ENCODE measurements at places on chromosomes 12 and 14.

DNA sequence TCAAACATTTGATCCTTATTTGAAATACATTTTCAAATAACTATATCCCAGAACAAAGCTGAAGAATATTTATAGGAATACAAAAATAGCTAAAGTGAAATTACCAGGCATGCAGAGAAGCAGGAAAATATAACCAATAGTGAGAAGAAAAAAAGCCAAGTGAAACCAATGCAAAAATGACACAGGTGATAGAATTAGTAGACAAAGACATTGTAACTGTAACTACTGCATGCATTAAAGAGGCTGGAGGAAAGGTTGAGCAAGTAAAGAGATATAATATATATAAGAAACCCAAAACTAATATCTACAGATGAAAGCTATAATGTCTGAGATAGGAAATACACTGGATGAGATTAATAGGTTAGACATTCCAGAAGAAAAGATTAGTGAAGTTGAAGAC lies 49.2 kb upstream of the PRPF39 start:
- DNase-seq: no peak

- DNase-seq: no peak
Observed at GRCh38 chr12:25496098-25496587, 56.9 kb downstream of the LMNTD1 start.

GRCh38 chr14:85617791-85618190 lies 87.8 kb downstream of the FLRT2 start:
- no peak for DNase-seq

DNA sequence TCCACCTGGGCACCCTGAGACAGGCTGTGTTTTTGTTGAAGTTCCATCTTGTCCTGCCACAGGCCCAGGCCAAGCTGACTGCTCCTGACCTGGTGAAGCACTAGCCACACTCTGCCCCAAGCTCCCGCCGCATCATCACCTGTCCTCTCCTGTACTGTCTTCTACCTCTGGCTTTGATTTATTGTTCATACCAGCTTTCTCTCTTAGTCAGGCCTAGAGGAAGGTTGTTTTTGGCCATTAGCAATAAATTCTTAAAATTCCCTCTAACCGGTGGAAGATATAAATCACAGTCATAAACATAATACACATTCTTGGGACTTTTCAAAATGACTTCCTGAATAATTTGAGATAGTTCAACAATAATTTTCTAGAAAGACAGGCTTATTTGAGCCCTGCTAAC lies 169.4 kb downstream of the DAD1 start:
- DNase-seq: no peak

DNA sequence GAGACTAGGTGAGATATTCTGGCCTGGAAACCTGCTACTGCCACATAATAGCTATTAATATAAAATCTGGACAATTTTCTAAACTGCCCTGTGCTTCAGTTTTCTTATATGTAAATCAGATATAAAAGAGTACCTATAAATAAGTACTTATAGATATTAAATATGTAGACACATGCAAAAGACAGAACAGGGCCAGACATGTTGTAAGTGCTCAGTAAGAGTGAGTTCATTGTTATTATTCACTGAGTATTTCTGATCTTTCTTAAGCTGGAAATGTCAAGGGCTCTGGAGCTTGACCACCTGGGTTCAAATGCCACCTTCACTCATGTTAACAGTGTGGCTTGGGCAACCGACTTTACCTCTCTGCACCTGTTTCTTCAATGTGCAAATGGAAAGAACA lies 179.8 kb downstream of the GALC start:
- DNase-seq: no peak

DNA sequence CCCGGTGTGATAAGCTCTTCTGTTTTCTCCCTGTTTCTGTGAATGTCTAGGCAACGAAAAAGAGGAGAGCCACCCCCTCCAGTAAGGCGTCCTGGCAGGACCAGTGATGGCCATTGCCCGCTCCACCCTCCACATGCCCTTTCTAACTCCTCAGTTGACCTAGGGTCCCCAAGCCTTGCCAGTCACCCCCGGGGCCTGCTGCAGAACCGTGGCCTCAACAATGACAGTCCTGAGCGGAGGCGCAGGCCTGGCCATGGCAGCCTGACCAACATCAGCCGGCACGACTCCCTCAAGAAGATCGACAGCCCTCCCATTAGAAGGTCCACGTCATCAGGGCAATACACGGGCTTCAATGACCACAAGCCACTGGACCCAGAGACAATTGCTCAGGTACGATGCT lies 94.3 kb downstream of the KICS2 start:
- DNase-seq: no peak

GRCh38 chr14:83611906-83612390 lies 1918.0 kb upstream of the FLRT2 start:
- DNase-seq: no peak

DNA sequence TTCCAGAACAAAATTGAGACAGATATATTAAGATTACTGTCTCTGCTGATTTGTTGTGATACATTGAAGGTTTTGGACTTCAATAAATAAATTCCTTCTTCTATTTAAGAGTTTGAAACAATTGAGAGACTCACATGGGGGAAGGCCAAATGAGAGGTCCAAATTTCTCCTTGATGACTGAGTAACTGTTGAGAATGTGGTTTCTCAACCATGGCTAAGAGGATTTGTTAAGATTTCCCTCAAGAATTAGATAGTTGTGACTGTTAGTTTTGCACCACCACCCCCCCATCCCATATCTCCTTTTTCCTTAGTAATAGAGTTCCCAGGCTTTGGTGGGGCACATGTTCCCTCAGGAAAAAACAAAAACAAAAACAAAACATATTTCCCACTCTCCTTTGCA lies 47.7 kb upstream of the IGF1 start:
- DNase-seq: no peak

GRCh38 chr12:30180602-30181001 lies 396.9 kb upstream of the TMTC1 start:
- no peak for DNase-seq

DNA sequence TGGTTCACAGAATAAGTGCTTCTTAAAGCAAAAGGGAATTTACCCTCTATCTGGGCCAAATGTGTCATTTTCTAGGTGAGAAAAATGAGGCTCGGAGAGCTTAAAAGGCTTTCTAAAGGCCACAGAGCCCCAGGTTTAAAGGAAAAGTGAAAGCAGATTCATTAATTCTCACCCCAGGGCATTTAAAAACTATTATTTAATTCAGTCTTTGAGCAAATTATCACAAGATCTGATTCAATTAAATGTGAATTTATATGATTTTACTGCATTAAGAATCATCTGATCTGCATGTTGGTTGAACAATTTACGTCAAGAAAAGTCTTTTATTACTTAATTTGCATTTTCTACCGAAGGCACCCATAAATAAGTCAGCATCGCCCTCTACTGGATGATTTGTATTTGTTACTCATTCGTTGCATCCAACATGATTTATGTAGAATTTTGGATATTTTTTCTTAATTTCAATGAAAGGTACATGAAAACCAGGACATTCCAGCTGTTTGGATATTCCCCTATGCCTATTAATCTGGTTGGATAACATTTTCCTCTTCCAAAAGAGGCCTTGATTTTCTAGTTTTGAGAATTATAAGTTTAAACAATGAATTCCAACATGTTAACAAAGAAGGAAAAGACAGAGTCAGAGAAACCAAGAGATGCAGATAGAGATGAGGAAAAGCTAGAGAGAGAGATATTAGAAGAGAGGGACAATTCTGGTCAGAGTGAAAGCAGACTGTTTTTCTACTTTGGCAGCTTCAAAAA lies 19.1 kb upstream of the DHRS7 start:
- DNase-seq: no peak
